ENCODE measurements at places on chromosomes 3 and 15.

- DNase-seq: no peak
These were observed 120.6 kb upstream of the EPHA3 start for GRCh38 chr3:88986834-88987233.

DNA sequence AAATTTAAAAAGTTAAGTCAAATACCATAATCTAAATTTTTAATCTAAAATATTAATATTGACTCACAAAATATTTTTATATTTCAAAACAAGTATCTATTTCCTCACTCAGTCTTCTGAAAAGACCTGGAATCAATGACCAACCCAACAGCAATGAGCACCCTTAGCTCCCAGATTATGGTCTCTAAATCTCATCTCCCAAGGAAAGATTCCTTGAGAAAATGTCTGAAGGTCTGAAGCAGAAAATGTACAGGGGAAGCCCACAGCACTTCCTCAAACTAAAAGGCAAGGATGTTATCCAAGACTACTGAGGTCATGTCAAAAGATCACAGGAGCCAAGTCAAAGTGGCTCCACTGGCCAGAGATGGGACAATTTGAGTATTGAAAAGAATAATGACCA is 51.0 kb upstream of the SLCO2A1 start:
- no peak for DNase-seq

DNA sequence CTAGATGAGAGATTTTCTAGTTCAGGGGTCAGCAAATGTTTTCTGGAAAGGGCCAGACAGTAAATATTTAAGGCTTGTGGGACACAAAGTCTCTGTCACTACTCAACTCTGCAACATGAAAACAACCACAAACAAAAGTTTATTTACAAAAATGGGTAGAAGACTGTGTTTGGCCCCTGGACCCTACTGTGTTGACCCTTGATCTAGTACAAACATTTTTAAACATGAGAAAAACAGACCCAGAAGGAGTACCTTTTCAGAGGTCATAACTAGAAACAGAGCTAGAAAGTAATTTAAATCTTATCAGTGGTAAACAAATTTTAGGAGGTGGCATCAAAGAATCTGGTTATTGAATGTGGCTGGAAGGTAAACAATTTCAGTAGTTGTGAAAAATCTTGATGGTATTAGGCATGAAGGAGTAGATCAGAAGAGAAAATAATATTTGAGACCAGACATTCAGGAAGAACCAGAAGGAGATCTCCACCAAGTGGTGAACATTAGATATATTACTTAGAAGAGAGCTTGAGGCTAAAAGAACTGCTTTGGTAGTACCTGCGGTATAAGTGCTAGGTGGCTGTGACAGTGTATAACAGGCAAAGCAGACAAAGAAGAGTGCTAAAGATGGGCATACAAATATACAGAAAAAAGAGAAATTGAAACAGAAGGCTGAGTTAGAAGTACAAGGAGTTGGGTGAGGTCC is 101.7 kb downstream of the NR1I2 start:
- no peak for DNase-seq

GRCh38 chr3:34696831-34697230 is 898.4 kb downstream of the PDCD6IP start:
- no peak for DNase-seq

GRCh38 chr3:66350601-66351000 is 129.8 kb downstream of the SLC25A26 start:
- DNase-seq: no peak

DNA sequence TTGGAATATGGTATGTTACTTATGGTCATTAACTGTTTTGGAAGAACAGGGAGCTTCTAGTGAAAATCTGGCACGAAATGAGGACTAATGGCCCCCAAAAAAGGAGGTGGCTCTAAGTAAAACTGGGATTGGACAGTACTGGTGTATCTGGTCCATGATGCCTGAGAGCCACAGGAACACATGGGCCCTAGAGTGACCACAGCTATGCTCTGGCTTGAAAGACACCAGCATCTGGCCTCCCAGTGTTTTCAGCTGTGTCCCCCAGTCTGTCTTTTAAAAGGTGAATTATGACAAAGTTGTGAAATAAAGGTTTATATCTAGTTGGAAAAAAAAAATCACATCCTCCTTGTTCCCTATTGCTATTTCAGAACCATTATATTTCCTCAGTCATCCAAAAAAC is 64.5 kb downstream of the GSK3B start:
- DNase-seq: no peak

DNA sequence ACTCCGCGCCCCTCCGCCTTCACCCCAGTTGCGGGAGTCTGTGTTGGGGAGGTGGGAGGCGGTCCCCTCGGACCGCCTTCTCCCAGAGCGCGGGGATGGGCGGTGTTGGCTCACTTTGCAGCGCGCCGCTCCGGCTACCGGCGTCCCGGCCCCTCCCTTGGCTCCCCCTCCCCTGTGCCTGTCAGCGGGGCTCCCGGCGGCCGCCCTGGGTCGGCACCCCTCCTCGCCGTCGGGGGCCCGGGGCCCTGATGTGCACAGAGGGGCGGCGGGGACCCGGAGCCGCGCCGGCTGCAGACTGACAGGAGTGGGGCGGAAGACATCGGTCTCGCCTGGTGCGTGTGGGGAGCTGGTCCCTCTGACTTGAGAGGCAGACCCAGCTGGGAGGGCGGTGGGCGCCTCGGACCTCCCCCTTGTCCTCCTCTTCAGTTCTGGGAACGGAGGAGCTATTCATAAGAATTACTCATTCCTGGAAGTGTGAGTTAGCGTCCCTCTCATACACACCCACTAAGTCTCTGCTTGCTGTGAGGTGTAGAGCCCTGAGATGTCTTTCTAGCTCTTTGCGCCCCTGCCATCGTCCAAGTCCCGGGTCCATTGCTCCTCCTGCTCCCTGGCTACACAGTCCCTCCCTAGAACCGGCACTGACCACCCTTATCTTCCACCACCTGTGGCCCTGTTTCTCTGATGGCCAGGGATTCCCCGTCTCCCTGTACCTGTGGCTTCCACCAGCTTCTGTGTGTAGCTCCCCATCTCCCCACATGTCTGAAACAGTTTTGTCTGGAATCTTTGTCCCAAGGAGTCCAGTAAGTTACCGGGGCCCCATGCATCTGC is 42.3 kb upstream of the ROPN1 start:
- peak; percentile 6 for DNase-seq

- no peak for DNase-seq
These were observed 36.7 kb downstream of the SYN2 start for GRCh38 chr3:12040902-12041301.

GRCh38 chr3:60703956-60704736 is 547.1 kb downstream of the FHIT start:
- no peak for DNase-seq

DNA sequence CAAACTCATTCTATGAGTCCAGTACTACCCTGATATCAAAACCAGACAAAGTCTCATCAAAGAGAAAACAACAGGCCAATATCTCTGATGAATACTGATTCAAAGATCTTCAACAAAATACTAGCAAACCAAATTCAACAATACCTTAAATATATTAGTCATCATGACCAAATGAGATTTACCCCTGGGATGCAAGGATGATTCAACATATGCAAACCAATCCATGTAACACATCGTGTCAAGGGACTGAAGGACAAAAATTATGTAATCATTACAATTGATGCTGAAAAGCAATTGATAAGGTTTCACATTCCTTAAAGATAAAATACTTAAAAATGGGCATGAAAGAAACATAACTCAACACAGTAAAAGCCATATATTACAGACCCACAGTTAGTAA is 1476.9 kb downstream of the SI start:
- DNase-seq: no peak

DNA sequence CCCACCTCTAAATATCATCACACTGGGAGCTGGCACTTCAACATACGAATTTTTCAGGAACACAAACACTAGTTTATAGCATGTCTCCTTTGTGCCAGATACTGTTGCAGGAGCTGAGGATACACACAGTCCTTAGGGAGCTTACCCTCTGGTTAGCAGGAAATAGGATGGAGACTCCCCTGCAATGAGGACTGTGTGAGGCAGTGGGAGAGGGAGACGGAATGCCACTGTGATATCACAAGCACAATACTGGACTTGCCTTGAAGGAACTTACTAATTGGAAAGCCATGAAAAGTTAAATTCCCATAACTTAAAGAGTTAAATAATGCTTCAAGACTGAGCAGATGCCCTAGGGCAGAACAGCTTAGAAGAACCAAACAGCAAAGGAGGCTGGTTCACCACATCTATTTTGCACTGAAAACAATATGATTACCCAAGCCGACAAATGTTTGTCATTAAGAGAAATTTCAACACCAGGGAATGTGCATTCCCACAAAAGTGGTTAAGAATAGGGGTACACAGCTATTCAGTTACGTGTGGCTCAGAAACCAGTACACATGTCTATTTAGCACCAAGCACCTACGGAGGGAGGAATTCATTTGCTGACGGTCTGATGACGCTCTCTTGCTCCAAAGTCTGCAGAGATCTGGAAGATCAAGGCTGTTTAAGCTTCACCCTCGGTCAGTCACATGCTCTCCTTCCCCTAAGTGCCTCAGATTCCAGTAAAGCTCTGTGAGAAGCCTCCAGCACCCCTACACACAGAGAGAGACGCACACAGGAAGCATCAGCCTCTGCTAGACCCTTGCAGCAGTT is 5.2 kb downstream of the TBC1D2B start:
- no peak for DNase-seq

- DNase-seq: no peak
These were observed 25.5 kb downstream of the SLC35A5 start for GRCh38 chr3:112587336-112587735.

DNA sequence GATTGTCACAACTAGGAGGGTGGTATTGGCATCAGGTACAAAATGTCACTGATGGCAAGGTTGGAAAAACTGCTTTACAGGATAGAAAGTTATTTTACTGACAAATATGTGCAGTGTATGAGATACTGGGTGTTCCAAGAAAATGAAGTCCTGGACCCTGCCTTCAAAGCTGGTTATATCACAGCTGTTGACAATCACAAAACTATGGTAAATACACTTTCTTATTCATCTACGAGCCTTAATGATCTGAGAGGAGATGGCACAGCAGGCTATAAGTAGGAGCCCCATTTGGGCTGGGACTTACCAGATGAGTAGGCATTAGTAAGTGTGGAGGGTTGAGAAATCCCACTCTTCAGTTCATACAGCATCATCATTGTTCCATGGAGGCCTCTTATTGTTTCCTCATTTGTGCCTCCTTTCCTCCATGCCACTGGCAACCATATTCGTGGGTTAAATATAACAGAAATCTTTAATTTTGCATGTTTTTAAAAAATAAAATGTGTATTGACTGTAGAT is 66.9 kb downstream of the CMTM8 start:
- DNase-seq: no peak

DNA sequence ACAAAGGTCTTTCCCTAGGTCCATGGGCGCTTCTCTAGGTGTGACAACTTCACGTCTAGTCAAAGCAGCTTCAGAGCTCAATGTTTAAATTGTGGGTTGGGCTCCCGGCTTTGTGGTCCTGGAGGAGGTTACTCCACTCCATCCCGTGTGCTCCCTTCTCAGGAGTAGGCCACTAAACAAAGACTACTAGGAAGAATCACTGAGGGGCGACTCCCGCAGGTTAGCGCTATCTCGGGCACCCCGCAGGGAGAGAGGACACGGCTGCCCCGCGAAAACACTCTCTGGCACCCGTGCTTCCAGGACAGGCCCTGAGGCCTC is 500 bp downstream of the PARP6 start:
- DNase-seq: peak; percentile 16

- DNase-seq: no peak
These were observed 1.0 kb downstream of the LRRC3B start for GRCh38 chr3:26623419-26624208.

DNA sequence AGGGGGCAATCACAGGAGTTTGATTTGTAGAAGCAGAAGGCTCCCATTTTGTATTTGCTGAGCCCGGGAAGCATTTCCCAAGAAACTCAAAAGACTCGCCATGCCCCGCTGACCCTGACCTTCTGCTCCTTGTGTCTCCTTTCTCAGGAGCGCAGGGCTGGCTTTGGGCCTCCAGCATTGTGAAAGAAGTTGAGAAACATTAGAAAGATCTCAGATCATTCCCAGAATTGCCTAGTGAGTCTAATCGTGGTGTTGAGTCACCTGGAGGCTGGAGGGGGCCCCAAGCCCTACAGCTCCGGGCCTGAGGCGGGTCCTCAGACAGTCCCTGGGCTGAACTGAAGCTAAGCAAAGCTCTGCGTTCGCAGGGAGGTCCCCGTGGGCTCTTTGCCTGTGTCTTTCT is 10.9 kb upstream of the PIGZ start:
- no peak for DNase-seq
